ENCODE measurements at places on chromosomes 5 and 9.

GRCh38 chr5:124301850-124302249 is 444.6 kb downstream of the ZNF608 start:
- no peak for DNase-seq

DNA sequence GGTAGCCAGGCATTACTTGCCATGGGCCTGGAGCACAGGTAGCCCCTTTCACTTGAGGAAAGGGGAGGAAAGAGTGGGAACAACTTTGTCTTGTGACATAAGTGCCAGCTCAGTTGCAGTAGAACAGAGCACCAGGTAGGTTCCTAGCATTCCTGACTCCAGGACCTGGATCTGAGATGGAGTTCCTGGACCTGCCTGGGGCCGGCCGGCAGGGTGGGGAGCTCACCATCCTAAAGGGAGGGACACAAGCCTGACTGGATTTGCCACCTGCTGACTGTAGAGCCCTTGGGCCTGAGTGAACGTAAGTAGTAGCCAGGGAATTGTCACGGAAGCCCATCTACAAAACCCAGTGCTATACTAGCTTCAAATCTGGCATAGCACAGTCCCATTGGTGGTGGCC is 653.3 kb upstream of the CDH6 start:
- DNase-seq: no peak

GRCh38 chr5:110361471-110361870 is 365.0 kb downstream of the TMEM232 start:
- no peak for DNase-seq

DNA sequence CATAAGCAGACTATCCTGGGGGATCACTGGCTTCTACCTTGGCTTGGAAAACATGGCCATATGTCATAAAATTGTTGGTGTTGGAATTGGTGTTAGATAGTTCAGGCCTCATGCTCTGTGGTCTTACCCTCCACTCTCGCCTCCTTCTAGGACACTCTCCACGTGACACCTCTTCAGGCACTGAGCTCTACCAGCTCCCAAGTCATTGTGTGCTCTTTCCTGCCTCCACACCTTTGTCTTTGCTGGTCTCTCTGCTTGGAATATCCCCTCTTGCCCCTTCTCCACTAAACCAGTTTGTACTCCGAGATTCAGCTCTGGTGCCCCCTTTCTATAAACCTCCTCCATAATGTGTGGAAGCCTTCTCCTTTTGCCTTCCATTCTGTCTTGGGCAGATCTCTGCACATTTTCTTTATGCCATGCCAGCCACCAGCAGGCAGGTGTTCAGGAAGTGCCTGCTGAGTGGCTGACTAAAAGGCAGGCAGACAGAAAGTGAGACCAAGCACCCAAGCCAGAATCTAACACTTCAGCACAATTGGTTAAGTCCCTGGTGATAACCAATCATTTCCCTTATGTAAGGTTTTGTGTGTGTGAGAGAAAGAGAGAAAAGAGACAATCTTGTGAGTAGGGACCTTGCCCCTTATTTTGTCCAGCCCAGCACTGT is 37.7 kb downstream of the SAR1B start:
- no peak for DNase-seq

DNA sequence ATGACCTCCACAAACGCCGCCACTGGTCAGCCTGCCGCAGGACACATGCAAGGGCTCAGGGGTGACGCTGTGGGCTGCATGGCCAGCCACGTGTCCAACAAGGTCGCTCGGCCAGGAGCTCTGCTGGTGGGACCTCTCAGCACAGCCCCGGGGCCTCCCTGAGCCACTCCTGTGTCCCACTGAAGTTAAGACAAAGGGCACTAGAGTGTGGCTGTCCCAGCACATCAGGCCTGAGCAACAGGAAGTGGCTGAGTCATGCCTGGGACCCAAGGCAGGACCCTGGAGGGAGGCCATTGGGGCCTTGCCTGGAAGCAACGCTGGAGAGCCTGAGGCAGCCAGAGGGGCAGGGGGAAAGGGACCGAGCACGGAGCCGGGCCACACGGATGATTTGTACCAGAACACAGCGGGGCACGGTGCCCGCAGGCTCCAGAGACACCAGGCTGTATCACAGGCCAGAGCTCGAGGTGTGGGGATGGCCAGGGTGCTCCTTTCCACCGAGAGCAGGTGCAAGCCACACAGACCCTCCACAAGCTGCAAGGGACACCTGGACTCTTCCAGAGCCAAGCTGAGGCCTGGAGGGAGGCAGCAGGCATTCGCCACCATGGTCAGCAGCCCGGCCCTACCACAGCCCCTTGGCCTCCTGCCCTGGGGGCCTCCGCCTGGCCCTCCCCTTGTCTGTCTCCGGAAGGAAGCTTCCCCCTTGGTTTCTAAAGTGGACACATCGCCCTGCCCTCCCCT is 6.5 kb upstream of the TMEM210 start:
- no peak for DNase-seq

DNA sequence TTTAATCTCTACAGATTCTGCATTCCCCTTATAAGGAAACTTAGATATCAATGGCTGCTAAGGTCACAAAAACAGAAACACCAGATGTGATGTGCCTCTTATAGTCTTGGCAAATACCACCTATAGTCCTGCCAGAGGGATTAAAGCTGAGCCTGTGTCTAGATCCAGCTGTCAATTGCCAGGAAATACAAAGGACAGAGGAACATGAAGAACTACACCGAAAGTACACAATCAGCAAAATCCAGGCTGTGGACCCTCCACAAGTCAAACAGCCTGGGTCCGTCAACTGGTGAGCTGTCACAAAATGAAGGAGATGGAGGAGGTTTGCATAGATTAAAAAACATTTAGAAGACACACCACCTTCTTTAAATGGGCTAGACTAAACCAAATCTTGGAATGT is 85.4 kb downstream of the KLF4 start:
- no peak for DNase-seq

All from sciatic nerve (tissue), 2 donors.